ENCODE measurements at places on chromosomes 11 and 22.
A peak's percentile ranks its signal among the peaks of the same experiment; 100 is the strongest.

DNA sequence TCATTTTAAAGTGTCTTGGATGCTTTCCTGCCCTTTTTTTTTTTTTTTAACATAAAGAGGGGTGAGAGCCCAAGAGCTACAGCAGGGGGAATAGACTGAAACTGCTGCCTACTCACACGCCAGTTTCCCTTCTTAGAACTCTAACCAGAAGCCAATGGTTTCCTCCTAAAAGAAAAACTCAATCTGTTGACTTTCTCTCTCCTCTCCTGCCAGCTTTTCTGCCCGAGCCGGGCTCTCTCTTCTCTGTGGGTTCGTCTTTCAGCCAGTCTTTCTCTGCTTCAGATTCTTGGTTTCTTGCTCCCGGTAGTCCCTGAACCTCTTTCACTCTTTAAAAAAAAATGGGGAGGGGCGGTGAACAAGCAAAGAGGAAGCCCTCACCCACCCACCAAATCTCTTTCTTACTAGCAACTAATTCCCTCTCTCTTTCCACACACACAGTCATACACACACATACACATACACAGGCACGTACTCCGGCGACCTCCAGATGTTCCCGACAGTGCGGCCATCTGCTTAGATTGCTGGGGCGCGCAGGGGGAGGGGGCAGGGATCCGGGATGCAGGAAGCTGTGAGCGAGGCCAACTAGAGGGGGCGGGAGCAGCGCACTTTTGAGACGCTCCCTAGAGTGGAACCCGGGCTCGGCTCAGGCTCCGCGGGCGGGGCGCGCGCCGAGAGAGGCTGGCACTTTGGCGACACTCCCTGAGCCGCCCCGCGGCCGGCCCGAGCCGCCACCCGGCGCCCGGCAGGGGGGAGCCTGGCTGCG lies 444 bp upstream of the TSKU start:
- ATAC-seq, result peak; percentile 88
- peak overlapping the region; percentile 99 for H3K27ac ChIP-seq
- H3K27me3 ChIP-seq, result peaks cover 46% of the 10 kb centered on the region
- H3K4me3 ChIP-seq, result peak overlapping the region; percentile 95

- H3K27ac ChIP-seq, result no peak overlapping the region
- no peak overlapping the region for H3K4me3 ChIP-seq
- no peaks in the 10 kb centered on the region for H3K4me1 ChIP-seq
- no peak for ATAC-seq
Observed at GRCh38 chr11:11332141-11332710, 20.8 kb downstream of the CSNK2A3 start.

DNA sequence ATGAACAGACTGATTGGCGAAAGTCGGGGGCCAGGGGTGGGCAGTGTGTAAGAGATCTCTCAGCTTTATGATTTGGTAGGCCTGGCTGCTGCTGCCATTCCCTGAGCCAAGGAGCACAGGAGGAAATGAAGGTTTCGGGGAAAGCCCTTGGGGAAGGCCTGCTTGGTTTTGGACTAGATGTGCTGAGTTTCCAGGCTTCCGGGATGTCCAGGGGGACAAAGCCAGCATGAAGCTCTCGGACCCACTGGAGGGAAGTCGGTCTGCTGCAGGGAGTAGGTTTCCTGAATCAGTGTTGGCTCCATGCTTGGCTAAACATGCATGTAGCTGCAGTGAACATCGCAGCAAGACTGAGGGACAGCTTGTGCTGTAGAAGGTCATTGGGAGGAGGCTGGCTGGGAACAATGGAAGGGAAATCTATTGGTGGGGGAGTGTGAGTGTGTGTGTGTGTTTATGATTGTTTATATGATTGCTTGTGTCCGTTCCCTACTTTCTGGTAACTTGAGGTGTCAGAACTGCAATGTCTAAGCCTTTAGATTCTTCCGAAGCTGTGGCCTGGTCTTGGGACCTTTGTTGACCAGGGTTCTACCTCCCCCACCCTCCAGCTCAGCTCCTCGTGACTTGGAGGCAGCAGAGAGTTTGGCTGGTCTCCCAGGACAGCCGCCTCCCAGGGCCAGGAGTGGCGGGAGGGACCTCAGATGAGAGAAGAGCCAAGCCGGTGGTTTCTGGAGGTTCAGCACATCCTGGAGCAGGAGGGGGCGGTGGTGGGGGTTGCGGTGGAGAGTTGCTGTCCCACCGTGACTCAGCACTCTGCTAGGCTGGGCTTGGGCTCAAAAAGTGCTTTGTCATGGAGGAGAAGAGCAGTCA lies 4.0 kb upstream of the FTH1 start:
- H3K36me3 ChIP-seq, result peaks cover 4% of the 10 kb centered on the region
- H3K4me1 ChIP-seq, result peaks cover 37% of the 10 kb centered on the region
- no peak for ATAC-seq
- H3K27me3 ChIP-seq, result no peaks in the 10 kb centered on the region

GRCh38 chr11:39542460-39542859 lies 1917.0 kb downstream of the LRRC4C start:
- no peak overlapping the region for H3K27ac ChIP-seq
- H3K4me1 ChIP-seq, result no peaks in the 10 kb centered on the region
- no peaks in the 10 kb centered on the region for H3K36me3 ChIP-seq
- ATAC-seq, result no peak

DNA sequence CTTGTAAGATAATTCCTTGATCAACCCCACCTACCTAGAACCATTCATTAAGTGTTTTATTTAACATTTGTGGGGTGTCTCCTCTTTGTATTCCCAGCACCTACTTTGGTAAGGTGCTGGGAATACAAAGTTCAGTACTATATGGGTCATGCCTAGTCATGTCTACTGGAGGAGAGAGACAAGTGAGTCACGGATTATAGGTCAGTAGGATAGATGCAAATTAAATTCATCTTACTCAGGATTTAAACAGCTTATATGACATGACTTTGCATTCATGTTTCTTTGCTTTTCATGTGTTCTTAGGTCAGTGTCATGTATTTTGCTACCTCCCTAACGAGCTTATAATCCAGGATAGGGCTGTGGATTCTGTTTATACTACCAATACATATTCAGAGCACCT lies 3.4 kb upstream of the FADS1 start:
- ATAC-seq, result peak; percentile 29
- no peaks in the 10 kb centered on the region for H3K27me3 ChIP-seq
- no peak overlapping the region for H3K27ac ChIP-seq
- H3K4me3 ChIP-seq, result no peak overlapping the region
- H3K36me3 ChIP-seq, result peaks cover 3% of the 10 kb centered on the region
- no peaks in the 10 kb centered on the region for H3K4me1 ChIP-seq

- no peak for ATAC-seq
- no peaks in the 10 kb centered on the region for H3K27me3 ChIP-seq
Observed at GRCh38 chr11:31555938-31556337, 46.4 kb downstream of the ELP4 start.

DNA sequence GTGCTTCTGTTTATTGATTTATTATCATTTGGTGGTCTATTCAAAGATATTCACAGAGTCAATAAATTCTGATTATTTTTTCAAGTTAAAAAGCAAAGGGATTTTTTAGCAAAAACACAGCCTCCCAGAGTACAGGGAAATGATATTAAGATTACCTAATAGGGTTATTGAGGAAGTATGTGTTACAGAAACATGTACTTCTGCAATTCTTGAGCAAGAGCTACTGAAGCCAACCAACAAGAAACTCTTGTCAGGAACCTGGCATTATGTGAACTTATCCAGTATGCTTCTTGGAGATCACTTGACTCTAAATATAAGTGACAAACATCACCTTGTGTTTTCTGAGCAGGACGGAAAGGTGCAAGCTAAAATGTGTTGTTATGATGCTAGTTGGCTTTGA lies 42.0 kb upstream of the CARD18 start:
- peaks cover 7% of the 10 kb centered on the region for H3K27me3 ChIP-seq
- no peak for ATAC-seq
- no peaks in the 10 kb centered on the region for H3K4me1 ChIP-seq
- H3K36me3 ChIP-seq, result no peaks in the 10 kb centered on the region
- H3K4me3 ChIP-seq, result no peak overlapping the region

DNA sequence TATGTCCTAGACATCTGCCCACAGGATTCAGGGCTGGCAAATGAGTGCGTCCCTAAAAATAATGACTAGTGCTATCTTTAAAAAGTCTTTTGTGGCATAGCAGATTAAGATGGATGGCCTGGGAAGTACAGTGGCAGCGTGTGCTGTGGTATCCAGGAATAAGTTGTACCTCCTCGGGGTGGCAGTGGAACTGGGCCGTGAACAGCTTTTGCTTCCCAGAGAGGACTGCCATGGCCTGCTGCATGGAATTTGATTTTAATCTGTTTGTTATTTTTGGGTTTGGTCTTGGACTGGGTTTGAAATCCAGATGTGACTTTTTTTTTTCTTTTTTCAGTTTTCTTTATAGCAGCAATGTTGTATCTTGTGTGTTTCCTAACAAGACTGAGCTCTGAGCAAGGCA lies 71.3 kb upstream of the PARVG start:
- H3K27me3 ChIP-seq, result no peaks in the 10 kb centered on the region
- H3K4me3 ChIP-seq, result no peak overlapping the region
- H3K36me3 ChIP-seq, result peaks cover 4% of the 10 kb centered on the region
- no peak for ATAC-seq
- peaks cover 12% of the 10 kb centered on the region for H3K4me1 ChIP-seq

DNA sequence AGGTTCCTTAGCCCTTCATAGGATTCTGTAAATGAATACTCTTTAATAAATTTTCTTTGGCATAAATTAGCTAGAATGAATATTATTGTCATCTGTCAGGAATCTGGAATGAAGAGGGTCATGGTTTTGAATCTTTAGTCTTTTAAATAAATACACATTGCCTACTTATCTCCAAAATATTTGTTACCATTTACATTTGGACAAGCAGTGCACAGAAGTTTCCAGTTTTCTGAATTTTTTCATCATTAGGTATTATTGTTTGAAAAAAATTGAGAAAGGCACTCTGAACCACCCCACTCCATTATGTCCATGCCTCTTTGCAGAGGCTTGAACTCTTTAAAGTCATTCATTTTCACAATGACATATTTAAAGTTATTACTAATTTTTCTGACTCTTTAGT lies 549.0 kb upstream of the LUZP2 start:
- no peaks in the 10 kb centered on the region for H3K36me3 ChIP-seq
- no peak overlapping the region for H3K4me3 ChIP-seq
- H3K27me3 ChIP-seq, result no peaks in the 10 kb centered on the region
- H3K27ac ChIP-seq, result no peak overlapping the region
- ATAC-seq, result no peak

GRCh38 chr11:95483339-95483738 lies 252.3 kb upstream of the SESN3 start:
- no peak for ATAC-seq
- no peak overlapping the region for H3K27ac ChIP-seq

DNA sequence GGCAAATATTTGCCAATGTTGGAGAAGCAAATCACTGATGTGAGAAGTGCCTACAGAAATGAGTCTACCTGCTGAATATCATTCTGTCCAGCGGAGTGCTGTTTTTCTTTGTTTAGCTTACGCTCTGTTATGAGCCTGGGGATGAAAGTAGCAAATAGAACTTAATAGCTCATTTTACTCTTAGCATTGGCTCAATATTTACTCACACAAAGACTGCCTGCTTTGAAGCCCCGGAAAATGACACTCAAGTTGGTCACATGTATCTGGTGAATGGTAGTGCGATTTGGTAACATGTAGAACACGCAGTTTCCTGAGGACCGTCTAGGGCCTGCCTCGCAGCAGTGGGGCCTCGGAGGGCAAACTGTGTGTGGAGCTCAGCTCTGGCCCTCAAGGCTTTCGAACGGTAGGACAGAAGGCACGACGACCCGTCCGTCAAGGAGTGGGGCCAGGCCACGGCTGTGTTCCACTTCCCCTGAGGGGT lies 38.9 kb downstream of the TBC1D22A start:
- peaks cover 96% of the 10 kb centered on the region for H3K36me3 ChIP-seq
- H3K4me3 ChIP-seq, result peak overlapping the region; percentile 31
- no peaks in the 10 kb centered on the region for H3K27me3 ChIP-seq
- no peak for ATAC-seq

- H3K4me1 ChIP-seq, result peaks cover 6% of the 10 kb centered on the region
- H3K27ac ChIP-seq, result no peak overlapping the region
- no peaks in the 10 kb centered on the region for H3K27me3 ChIP-seq
- no peak for ATAC-seq
Observed at GRCh38 chr11:57316017-57316416, 8.7 kb downstream of the TNKS1BP1 start.

DNA sequence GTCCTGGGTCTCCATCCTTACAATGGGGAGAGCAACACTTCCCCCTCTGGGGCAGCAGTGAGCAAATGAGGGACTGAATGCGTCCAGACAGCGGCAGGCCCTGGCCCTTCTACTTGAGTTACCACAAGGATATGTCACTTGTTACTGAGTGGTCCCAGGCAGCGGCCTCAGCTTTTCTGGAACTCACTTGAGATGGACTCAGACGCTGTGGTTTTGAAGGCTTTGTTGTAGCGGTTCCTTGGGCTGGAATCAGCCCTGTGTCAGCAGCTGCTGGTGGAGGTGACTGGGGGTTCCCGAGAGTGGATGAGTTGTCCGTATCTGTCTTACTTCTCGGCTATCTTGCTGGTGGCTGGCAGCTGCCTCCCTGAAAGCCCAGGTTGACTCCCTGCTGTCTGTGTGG lies 77.0 kb downstream of the MICAL2 start:
- peak; percentile 73 for ATAC-seq
- H3K36me3 ChIP-seq, result peaks cover 18% of the 10 kb centered on the region
- peaks cover 34% of the 10 kb centered on the region for H3K4me1 ChIP-seq
- peak overlapping the region; percentile 97 for H3K27ac ChIP-seq
- peak overlapping the region; percentile 76 for H3K4me3 ChIP-seq
- no peaks in the 10 kb centered on the region for H3K27me3 ChIP-seq

GRCh38 chr11:125337836-125338834 lies 157.9 kb downstream of the FEZ1 start:
- H3K27me3 ChIP-seq, result no peaks in the 10 kb centered on the region
- ATAC-seq, result no peak
- H3K4me3 ChIP-seq, result no peak overlapping the region
- no peaks in the 10 kb centered on the region for H3K4me1 ChIP-seq

DNA sequence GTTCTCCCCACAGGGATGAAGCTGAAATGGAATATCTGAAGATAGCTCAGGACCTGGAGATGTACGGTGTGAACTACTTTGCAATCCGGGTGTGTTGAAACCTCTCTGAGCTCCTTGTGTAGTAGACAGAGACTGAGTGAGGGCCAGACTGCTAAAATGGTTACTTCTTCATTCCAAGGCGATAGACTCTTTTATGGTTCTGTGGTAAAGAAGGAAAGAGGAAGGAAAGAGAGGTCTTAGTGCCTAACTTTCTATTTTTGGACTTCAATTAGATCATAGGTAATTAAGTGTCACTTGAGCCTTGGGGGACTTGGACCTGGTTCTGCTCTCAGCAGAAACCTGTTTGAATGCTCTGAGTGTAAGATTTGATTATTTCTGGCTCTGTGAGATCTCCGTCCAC lies 54.7 kb downstream of the NF2 start:
- no peak for ATAC-seq
- H3K36me3 ChIP-seq, result peaks cover 60% of the 10 kb centered on the region
- no peak overlapping the region for H3K4me3 ChIP-seq
- no peaks in the 10 kb centered on the region for H3K27me3 ChIP-seq
- peak overlapping the region; percentile 14 for H3K27ac ChIP-seq

DNA sequence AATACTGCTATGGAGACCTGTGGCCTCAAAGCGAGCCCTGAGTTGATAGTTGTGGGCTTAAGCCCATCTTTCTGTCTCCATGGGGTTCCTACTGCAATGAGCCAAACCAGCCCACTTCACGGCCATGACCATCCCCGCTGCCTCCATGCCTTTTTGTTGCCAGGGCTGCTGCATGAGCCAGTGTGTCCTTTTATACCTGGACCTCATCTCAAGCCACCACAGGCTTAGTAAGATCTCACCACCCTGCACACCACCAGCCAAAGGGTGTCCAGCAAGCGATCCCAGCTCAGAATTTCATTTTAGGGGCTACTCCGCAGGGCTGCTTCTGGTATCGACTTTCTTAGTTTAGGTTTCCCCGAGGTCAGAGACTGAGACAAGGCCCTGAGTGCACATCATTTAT lies 8.3 kb downstream of the TP53AIP1 start:
- H3K36me3 ChIP-seq, result no peaks in the 10 kb centered on the region
- no peak for ATAC-seq
- H3K4me3 ChIP-seq, result no peak overlapping the region
- no peaks in the 10 kb centered on the region for H3K4me1 ChIP-seq
- H3K27me3 ChIP-seq, result no peaks in the 10 kb centered on the region
